Activated gamma-delta T cell treated with Interleukin-2 at 50 U/mL for 16 hours (primary cell): ENCODE measurements at places on chromosomes 12 and 14.

GRCh38 chr12:53048780-53049401 lies 974 bp upstream of the TNS2 start:
- no peak for DNase-seq

GRCh38 chr14:99348816-99349614 lies 77.0 kb upstream of the BCL11B start:
- no peak for DNase-seq

GRCh38 chr12:82708061-82708879 lies 21.6 kb downstream of the TMTC2 start:
- no peak for DNase-seq

DNA sequence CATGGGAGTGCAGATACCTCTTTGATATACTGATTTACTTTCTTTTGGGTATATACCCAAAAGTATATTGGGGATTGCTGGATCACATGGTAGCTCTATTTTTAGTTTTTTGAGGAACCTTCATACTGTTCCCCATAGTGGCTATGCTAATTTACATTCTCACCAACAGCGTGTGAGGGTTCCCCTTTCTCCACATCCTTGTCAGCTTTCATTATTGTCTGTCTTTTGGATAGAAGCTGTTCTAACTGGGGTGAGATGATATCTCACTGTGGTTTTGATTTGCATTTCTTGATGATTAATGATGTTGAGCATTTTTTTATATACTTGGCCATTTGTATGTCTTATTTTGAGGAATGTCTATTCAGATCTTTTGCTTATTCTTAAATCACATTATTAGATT lies 44.1 kb upstream of the JDP2 start:
- no peak for DNase-seq

DNA sequence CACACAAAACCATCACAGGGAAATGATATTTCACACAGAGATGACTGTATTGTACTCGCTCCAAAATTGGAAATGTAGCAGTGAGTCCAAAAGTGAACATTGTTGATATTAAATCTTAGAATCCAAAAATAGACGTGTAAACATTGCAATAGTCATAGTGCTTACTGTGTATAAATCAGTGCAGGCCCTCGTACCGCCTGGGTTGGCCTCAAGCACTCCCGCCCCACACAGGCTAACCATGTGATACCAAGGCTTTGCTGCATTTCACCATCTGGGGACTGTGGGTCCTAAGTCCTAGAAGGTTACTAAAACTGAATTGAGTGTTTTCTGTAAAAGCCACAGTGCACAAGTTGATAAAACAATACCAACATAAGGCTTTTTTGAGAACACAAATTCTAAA lies 107.3 kb downstream of the PPP2R5E start:
- no peak for DNase-seq

DNA sequence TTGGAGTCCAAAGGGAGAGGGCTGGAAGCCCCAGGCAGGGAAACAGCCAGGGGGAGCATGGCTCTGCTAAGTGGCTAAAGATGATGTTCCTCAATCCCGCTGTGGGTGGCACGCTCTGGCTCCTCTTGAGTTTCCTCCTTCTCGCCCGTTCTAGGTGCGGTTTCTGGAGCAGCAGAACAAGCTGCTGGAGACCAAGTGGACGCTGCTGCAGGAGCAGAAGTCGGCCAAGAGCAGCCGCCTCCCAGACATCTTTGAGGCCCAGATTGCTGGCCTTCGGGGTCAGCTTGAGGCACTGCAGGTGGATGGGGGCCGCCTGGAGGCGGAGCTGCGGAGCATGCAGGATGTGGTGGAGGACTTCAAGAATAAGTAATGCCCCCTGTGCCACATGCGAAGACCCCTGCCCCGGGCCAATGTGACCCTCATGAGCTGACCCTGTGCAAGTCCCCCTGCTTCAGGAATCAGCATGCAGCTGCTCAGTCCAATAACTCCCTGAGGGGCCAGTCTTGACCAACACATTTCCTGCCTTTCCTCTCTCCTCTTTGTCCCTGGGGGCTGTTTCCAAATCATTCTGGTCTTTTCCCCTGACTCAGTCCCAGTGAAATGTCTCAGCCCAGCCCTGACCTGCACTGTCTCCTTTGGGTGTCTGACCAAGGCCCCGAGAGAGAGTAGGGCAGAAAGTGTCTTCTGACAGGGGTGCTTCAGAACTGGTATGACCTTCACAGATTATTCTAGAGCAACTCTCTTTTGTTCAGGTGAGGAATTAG lies 2.1 kb downstream of the KRT7 start:
- no peak for DNase-seq

DNA sequence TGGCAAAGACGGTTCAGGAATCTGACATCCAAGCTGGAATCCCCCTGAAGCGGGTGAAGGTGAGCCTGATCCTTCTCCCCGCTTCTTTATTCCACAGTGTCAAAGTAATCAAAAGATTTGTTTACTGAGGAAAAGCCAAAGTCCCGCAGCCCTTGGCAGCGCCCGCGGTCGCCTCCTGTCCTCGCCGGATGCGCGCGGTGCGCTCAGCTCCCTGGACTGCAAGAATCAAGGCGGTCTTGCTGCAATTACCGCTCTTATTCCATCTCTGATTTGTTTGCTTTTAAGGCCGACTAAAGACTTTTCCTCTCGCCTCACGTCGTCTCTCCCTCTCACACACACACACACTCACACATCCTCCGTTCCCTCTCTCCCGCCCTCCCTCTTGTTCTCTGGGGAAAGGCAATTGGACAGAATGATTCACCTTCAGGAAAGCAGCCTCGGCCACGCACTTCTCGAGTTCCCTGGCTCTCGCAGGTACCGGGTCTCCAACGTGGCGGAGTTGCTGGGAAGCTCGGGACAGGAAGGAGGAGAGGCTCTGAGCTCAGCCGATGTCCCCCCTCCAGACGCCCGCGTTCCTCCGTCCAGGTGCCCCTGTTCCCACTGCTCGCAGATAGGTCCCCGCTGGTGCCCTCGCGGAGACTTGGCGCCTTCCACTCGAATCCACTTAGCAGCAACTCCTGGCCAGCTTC lies 68.6 kb upstream of the USP15 start:
- peak; percentile 8 for DNase-seq

GRCh38 chr14:100581228-100582145 lies 5.7 kb downstream of the BEGAIN start:
- DNase-seq, result no peak

- DNase-seq, result no peak
Observed at GRCh38 chr12:31922341-31923062, 36.7 kb upstream of the RESF1 start.

GRCh38 chr12:25004447-25004846 lies 55.5 kb upstream of the BCAT1 start:
- no peak for DNase-seq

- no peak for DNase-seq
Observed at GRCh38 chr14:97485201-97485600, 688.0 kb downstream of the VRK1 start.

GRCh38 chr12:52032446-52032803 lies 18.8 kb upstream of the NR4A1 start:
- DNase-seq, result no peak

DNA sequence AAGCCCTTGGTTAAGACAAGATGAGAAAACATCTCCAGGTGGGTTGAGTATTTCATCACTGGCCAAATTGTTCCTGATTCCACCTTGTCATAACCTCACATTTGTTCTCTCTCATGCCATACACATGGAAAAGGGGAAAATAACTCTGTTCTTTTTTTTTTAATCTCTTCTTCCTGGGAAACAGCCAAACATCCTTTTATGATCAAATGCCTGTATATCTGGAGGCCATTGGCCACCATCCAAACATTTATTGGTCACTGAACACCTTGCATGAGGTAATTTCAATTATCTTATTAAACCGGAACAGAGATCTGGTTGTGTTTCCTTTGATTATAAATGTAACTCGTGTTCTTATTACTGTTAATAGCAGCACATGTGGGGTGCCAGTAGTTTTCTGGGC lies 469.6 kb downstream of the NPAS3 start:
- no peak for DNase-seq

- no peak for DNase-seq
Observed at GRCh38 chr12:72282721-72283120, 10.6 kb downstream of the TRHDE start.

- no peak for DNase-seq
Observed at GRCh38 chr14:73889376-73889775, 2.7 kb downstream of the ZNF410 start.

DNA sequence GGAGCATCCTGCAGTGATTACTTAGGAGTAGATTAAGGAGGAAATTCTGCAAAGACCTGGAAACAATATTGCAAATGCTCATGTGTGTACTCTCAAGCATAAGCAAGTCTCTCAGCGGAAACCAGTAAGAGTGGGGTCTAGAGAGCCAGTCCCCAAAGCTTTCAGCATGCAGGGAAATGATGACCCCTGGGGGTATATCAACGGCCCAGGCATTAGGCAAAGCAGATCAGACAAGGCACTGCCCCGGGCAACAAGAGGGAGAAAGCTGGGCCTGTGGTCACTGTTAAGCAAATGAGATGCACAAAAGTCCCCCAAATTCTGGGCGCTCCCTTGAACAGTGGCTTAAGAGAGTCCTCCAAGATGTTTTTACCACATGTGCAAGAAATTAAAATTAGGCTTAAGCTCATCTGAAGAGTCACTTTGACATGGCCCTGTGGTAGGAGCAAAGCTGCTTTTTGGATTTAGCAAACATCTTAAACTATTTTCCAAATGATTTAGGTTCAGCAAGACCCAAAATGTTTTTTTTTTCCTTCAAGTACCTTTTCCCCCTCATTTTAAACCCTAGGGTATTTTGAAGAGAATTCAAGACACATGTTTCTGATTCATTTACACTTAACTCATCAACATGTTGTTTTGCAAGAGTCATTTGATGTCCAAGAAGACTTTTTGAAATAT lies 457.1 kb upstream of the TBX3 start:
- DNase-seq, result no peak

- DNase-seq, result no peak
Observed at GRCh38 chr12:22712083-22712482, 87.1 kb downstream of the ETNK1 start.

- no peak for DNase-seq
Observed at GRCh38 chr14:68466491-68466977, 326.3 kb downstream of the ZFP36L1 start.

- DNase-seq, result no peak
Observed at GRCh38 chr14:104743461-104744380, 9.2 kb upstream of the SIVA1 start.

DNA sequence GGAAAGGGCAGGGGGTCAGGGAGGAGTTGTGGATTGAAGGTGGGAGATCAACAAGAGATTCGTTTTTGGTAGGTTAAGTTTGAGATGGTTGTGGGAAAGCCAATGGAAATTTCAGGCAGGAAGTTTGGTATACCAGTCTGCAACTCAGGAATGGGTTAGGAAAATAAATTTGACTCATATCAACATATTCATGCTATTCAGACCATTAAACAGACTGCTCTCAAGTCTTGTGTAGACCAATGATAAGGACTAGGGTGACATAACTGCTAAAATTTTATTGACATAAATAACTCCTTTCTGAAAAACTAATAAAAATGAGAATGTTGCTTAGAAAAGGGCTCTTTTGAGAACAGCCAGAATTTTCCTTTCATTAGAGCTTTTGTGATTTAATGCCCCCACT lies 60.0 kb downstream of the PLEKHA5 start:
- DNase-seq, result no peak

DNA sequence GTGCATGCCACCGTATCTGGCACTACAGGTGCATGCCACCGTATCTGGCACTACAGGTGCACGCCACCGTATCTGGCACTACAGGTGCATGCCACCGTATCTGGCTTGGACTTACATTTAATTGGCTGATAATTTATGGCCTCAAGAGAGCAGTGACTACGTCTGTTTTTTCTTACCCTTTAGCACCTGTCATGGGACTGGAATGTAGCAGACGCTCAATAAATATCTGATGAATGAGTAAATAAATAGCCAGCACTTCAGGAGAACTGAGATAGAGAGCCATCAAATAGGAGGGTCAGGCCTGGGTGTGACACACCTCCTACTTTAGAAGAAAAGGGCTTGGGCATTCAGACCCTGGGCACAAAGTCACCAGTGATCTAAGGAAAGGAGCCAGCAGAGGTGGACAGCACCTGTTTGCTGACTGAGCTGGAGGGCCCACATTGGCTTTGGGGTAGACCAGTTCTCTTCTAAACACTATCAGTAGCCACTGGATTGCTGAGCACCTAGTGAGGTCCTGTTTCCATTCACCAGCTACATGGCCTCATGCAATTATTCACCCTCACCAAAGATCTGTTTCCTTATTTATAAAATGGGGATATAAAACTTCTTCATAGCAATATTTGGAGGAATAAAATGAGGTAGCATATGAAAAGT lies 50.1 kb downstream of the RFX4 start:
- DNase-seq, result no peak

DNA sequence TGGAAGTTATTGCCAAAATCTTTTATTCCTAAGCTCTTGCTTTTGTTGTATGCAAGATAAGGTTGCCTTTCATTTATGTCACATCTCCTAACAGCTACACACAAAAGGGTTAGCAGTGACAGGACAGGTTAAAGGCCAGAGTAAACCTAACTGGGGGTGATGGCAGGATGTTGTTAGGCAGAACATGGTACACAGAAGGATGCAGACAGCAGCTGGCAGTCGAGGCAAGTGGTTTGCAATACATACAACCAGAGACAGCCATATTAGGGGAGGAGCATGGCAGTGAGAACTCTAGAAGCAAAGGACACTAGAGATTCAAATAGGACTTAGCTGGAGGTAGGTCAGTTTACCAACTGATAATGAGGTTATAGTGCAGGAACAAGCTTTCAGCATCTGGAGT lies 2.7 kb upstream of the ABCD2 start:
- no peak for DNase-seq

DNA sequence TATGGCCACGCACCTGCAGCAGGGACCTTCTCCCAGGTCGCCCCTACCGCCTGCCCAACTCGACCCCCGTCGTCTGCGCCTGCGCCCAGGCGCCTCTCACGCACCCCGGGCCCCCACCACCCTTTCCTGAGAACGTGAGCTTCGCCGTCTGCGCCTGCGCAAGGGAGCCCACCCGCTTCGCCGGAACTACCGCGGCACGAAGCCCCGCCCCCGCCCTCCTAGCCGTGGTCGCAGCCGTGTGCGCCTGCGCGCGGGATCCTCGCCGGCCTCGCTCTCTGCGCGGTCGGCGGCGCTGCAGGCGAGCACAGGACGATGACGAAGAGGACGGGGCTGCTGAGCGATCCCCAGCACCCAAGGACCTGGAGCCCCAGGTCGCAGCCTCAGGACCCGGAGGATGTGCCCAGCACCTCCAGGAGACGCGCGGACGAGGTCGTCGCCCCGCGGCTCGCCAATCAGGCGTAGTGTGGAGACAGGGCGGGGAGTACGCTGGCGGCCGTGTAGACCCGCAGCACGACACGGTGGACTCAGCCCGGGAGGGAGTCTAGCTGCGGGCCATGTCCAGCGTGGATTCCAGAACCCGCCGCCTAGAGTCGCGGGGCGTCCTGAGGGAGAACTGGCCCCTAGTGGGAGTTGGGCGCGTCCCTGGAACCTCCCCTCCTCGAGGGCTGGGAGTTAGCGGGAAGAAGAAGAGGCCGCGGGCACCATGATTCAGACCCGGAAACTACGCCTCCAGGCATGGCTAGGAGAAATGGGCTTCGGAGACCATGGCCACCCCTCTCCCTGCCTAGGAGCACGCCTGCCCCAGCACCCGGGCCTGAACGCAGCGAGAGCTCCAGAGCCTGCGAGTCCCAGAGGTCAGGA lies 1120.8 kb upstream of the TMEM132C start:
- DNase-seq, result peak; percentile 81

GRCh38 chr12:46071769-46072624 lies 81.6 kb upstream of the SCAF11 start:
- DNase-seq, result peak; percentile 48
